GM12865 (cell line): ENCODE measurements at places on chromosomes 2 and 18.

DNA sequence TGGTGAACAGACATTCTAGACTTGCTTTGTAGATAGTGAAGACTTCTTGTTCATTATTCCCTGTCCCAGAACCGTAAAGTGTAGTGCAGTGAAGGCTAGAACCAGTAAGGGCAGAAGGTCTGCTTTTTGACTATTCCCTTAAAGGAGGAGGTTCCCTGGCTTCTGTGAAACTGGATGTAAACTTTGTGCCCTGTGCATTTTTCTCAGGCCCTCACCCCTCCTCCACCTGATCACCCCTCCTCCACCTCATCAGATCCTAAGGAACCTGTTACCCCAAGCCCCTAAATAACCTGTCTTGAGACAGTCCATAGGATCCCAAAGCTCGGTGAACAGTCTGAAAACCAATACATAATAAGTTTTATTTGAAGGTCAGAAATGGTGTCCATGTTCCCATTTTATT, 33.7 kb downstream of the SFT2D3 start:
- DNase-seq = no peak

GRCh38 chr18:55421615-55422419, 166.2 kb downstream of the TCF4 start:
- no peak for DNase-seq

DNA sequence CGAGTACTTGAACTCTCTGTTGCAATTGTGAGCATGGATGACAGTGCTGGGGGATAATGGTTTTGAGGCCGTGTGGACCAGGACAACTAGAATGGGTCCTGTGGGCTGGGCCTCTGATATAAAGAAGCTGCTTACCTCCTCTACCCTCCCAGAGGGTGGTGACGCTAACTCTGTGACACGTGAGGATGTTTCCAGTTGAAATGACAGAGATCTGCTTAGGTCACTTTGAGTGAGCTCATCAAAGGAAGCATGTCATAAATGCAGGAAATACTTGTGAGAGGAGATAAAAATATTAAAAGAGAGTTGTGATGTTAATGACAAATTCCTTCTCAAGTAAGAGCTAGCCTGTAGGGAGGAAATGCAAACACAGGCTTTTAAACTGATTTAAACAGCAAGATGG, 16.4 kb downstream of the RMC1 start:
- DNase-seq = no peak

- DNase-seq = no peak
Observed at GRCh38 chr2:9380702-9381628, 42.4 kb downstream of the ITGB1BP1 start.

- no peak for DNase-seq
Observed at GRCh38 chr18:58599106-58599505, 29.8 kb downstream of the ALPK2 start.
